Eye (tissue), 1 donor: ENCODE measurements at places on chromosomes 2 and 18.

- DNase-seq: no peak
Observed at GRCh38 chr2:16717477-16717876, 51.8 kb upstream of the CYRIA start.

DNA sequence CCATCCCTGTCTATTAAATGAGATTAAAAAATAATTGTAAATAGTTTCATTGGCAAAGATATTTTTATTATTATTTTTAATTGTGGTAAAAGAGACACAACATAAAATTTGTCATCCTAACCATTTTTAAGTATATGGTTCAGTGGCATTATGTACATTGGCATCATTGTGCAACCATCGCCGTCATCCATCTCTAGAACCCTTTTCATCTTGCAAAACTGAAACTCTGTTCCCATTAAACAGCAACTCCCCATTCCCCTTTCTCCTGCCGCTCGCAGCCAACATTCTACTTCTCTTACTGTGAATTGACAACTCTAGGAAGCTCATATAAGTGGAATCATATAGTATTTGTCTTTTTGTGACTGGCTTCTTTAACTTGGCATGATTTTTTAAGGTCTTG, 25.3 kb downstream of the LAMA3 start:
- DNase-seq: no peak

DNA sequence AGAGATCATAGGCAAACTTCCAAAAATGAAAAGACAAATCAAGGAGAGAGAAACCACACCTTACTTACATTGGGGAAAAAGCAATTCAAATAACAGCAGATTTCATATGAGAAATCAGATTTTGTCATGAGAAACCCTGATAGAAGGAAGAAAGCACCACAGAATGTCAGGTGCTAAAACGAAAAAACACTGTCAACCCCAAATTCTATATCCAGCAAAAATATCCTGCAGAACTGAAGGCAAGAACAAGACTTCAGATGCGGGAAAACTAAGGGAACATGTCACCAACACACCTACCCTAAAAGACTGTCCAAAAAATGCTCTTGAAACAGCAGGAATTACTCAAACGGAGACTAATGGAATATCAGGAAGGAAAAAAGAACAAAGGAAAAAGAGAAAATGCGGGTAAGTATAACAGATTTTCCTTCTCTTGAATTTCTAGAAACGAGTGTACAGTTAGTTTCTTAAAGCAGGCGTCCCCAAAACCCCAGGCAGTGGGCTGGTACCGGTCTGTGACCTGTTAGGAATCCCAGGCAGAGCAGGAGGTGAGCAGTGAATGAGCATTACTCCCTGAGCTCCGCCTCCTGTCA, 7.3 kb upstream of the ID2 start:
- peak; percentile 58 for DNase-seq

- DNase-seq: peak; percentile 78
Observed at GRCh38 chr2:164430166-164430783, 191.0 kb downstream of the GRB14 start.

DNA sequence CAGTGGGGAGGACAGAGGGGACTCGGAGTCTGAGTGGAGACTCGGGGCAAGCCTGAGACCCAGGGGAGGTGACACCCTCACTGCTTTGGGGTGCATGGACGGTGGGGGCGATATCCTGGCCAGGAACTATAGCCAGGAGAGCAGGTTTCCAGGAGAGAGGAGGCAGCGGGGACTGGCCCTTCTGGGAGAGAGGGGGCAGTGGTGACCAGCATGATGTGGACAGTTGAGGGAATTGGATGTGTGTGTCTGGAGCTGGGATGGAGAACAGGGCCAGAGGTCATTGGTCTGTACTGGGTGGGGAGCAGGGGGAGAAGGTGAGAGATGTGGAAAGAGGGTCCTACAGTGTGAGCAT, 63.6 kb downstream of the ACKR3 start:
- DNase-seq: no peak

DNA sequence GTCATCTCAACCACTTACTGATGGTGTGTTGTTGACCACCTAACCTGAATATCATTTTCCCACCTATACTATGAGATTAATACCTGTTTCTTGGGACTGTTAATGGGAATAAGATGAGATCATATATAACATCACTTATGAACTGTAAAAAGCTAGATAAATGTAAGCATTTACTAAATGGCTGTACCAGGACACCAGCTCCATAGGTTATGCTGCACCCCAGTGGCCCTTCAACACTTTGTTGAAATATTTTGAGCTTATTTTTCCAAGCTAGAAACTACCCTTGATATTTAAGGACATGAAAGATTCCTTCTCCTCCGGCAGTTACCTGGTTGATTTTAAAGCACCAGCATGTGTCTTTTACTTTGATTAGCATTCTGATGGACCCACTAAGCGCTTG, 138.0 kb upstream of the CDCA7 start:
- DNase-seq: no peak

DNA sequence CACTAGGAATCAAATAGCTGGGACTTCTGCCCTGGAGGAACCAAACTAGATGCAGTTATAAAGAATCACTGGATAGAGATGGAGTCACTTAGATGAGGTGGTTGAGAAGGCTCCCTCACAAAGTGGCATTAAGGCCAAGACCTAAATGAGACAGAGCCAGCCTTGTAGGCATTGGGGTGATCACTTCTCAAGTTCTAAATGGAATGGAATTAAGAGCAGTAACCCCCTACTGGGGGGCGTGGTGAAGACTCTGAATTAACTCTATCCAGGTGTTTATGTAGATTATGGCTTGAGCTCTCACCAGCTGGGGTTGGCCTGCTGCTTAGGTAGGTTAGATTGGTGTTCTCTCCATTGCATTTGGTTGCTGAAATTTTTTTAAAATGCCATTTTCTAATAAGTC, 71.3 kb downstream of the TTC27 start:
- no peak for DNase-seq

GRCh38 chr2:136363900-136364299, 246.0 kb upstream of the CXCR4 start:
- peak; percentile 20 for DNase-seq

- no peak for DNase-seq
Observed at GRCh38 chr18:42773870-42774269, 341.6 kb downstream of the RIT2 start.

DNA sequence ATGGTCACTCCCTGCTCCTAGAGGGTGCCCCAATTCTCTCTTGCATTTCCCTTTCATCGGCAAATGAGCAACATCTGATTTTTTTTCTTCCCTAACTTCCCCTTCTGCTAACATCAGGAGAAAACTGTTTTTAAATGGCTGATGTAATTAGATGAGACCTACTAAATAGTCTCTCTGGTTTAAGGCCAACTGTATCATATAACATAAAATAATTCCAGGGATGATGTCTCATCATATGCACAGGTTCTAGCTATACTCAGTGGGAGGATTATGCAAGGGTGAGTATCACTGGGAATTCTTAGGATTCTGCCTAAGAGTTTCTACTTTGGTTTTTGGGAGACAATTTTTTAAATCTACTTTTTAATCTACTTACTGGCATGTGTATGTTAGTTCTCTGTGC, 193.4 kb downstream of the PARD3B start:
- no peak for DNase-seq

- DNase-seq: no peak
Observed at GRCh38 chr2:111958901-111959300, 60.5 kb downstream of the MERTK start.

GRCh38 chr2:86298411-86299390, 38.7 kb downstream of the REEP1 start:
- peak; percentile 58 for DNase-seq

GRCh38 chr18:55651236-55651635, 63.2 kb upstream of the TCF4 start:
- DNase-seq: no peak

DNA sequence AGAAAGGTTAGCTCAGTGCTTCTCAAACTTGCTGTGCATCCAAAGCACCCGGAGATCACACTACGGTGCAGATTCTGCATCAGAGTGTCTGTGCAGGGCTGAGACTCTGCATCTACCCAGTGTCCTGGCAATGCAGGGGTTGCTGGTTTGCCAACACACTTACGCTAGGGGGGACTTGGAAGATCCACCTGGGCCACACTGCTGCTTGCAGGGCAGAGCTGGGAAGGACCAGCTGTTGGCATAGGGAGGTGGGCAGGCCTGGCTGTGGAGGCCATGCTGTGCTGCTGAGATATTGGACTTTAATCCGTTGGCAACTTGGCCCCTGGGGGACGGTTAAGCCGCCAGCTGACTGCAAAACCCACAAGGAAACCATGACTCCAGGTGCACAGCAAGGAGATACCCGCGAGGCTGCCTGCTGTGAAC, 397.6 kb upstream of the HS6ST1 start:
- DNase-seq: no peak

GRCh38 chr18:25726298-25726697, 364.1 kb downstream of the SS18 start:
- DNase-seq: peak; percentile 78

DNA sequence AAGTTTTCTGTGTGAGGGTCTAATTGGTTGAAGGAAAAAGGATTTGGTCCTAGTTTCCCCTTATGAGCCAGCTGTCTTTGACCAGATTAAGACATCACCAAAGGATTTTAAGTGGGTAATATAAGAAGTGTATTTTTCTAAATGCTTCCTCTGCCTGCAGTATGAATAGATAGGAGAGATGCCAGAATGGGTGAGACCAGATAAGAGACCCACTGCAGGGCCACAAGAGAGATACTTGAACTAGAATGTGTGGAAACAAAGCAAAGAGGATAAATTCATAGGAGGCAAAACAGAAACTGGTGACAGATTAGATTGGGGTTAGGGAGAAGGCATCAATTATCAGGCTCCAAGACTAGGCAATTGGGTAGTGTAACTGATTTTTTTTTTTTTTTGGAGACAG, 1.1 kb upstream of the HDHD2 start:
- no peak for DNase-seq

DNA sequence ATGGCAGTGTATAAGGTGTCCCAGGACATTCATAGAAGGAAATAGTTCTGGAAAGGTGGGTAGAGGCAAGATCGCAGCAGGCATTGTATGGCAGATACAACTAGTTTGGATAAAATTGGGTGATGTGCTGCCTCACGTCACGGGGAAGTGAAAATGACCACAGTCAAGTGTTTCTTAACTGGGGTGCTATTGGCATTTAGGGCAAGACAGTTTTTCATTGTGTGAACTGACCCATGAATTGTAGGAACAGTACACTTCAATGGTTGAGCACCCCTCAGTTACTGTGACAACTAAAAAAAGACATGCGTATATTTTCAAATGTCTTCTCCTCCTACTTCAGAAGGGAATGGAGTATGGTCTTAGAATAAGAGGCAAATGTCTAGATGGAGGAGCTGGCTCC, 22.3 kb upstream of the CYRIA start:
- DNase-seq: no peak

DNA sequence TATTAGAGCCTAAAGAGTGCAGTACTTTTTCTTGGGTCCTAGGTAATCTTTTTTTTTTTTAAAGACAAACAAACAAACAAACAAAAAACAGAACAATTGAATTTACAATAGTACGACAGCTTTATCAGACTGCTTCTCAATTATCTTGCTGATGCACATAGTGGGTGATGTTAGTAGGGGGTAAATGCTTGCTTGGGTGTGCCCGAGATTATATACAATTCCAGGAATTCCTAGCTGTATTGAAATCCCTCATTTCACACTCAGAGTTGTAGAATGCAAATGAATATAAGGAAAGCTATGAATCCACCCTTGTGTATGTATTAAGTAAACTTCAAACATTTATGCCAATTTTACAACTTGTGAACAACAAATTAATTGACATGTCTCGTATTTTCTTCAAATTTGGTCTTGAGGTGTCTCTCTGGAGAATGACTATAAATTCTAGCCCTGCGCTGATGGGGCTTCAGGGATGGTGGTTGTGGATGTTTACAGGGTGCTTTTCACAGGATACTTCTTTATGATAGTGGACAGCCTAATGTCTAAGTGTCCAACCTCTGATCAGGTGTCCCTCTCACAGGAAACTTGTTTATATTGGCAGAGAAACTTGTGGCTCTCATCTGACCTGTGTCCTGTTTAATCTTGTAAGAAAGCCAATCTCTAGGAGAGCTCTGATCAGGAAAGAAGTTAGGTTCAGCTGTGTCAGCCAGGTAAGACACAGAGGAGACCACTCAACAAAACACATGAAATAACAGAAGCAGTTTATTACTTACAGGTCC, 61.9 kb upstream of the SLC39A10 start:
- DNase-seq: no peak

DNA sequence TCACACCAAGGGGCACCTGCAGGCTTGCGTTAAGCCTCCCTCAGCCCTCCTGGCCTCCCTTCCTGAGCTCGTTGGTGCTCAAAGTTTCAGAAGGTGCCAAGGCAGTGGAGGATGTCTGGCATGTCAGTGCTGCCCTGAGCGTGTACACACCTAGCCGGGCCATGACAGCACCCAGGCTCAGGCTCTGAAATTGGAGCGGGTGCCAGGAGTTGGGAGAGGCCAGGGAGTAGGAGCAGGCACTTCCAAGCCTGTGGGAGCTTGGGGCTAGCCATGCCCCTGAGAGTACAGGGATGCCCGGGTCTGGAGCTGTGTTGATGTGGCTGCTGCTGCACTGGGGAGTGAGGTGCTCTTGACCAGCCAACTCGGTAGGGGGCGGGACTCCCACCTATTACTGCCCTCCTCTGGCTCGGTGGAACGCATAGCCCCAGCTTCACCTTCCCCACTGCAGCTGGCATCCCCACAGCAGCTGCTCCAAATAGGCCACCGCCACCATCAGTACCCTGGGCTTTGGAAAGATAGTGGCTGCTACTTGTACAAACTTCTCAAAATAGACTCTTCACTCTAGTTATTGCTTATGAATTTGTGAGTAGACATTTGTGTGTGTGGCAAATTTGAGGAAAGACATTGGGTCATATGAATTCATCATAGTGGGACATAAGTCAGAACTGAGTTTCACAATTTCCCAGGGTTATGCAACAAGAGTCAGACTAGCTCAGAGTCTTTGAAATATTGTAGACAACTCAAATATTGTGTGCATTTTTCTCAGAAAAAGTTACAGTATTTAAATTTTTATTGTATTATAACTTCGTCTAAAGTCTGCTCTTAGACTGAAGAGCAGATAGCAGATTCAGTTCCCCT, 6.8 kb upstream of the PCARE start:
- no peak for DNase-seq

- DNase-seq: no peak
Observed at GRCh38 chr2:241298673-241299072, 16.8 kb downstream of the HDLBP start.

DNA sequence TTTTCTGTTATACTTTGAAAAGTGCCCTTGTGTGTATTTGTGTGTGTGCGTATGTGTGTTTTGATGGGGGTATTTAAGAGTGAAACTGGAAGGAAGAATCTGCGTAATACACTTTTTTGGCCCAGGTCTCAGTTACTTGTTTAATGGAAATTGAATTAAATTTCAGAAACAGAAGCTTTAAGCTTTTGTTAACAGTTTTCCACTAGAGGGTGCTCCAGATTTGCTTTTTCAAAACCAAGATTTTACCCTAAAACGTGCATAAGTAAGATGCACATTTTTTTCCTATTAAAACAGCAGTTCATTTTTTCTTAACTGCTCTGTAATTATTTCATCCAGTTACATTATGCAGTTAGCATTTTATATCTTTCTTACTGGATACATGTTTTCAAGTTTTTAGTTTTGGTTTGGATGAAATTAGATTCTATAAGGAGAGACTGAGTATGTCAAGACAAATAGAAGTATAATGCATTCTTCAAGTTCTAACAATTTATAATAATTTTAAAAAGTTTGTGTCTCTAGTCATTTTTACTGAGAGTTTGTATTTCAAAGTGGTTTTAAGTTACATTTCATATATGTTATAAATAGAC, 97.2 kb downstream of the PIK3C3 start:
- peak; percentile 36 for DNase-seq

GRCh38 chr2:70341477-70341765, 39.6 kb upstream of the FAM136A start:
- no peak for DNase-seq
